Activated T-cell treated with anti-CD3 and anti-CD28 coated beads for 1 hour (primary cell): ENCODE measurements at places on chromosomes 4 and X.

DNA sequence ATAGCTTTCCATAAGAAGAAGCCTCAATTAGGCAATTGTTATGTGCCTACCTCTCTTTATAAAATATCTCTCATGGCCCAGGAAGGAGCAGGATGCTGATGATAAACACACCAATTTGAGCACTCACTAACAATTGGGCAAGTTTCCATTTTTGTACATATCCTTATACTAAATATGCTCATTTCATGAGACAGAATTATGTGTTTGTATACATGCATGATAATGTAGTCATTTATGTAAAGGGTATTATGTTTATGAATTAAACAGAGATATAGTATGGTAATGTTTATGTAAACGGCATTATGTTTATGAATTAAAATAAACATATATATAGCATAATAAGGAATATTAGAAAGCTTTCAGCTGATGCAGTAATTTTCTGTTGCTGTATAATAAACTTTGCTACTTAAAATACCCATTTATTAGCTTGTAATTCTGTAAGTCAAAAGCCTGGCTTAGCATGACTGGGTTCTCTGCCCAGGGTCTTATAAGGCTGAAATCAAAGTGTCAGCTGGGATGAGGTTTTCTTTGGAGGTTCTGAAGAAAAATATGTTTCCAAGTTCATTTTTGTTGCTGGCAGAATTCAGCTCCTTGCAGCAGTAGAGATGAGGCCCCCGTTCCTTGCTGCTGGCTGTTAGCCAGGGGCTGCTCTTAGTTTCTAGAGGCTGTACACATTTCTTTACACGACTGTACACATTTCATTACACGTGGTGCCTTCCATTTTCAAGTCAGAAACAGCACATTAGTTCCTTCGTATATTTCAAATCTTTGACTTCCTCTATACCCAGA, 89.0 kb downstream of the GLRA2 start:
- no peak for DNase-seq

DNA sequence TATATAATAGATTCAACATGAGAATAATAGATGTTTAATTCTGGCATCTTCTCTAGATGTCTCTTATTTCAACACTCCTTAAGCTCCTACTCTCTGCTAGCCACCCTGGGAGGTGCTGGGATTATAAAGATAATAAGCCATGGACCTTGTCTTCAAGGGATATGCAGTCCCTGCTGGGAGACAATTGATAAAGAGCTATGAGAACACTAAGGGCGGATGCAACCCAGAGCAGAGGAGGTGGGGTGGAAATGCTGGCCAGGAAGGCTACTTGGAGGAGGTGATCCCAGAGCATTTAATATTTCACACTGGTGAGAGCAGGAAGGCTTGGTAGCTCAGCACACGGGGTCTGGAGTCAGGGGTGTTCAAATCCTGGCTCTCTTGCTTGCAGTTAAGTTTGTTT, 18.3 kb upstream of the PGRMC2 start:
- DNase-seq = no peak

DNA sequence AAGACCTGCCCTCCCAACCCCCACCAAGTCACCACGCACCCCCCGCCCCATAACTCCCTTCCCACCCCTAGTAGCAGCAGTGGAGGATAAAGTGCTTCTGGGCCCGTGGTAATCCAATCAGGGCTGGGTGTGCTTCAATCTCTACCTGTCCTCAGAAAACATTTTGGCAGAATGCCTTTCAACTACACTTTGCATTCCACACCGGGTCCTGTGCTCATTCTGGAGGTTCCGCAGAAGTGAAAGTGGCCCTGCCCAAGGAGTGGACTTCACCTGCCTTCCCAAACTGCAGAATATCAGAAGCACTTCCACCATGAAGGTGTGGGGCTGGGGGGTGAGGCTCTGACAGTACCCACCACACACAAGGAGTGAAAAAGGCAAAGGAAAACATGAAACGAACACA, 322.3 kb downstream of the DHX15 start:
- no peak for DNase-seq

DNA sequence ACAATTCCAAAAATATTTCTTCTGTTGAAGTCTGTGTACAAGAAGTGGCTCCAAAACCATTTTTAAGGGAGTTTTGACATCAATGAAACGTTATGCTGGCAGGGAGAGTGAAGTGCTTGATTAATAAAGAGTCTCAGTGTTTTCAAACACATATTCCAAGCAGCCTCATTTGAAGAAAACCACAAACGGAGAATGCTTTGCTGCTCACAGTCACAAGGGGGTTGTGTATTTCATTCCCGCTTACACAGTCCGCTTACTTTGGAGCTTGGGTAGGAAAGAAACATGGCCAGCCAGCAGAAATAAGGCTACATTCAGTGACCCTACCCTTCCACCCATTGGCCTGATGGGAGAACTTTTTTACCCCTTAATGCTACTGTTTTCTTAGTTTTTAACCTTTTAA, 586.2 kb downstream of the RAB28 start:
- DNase-seq = no peak

- DNase-seq = no peak
Measured at GRCh38 chr4:139184129-139184528, 7.1 kb upstream of the ELF2 start.

DNA sequence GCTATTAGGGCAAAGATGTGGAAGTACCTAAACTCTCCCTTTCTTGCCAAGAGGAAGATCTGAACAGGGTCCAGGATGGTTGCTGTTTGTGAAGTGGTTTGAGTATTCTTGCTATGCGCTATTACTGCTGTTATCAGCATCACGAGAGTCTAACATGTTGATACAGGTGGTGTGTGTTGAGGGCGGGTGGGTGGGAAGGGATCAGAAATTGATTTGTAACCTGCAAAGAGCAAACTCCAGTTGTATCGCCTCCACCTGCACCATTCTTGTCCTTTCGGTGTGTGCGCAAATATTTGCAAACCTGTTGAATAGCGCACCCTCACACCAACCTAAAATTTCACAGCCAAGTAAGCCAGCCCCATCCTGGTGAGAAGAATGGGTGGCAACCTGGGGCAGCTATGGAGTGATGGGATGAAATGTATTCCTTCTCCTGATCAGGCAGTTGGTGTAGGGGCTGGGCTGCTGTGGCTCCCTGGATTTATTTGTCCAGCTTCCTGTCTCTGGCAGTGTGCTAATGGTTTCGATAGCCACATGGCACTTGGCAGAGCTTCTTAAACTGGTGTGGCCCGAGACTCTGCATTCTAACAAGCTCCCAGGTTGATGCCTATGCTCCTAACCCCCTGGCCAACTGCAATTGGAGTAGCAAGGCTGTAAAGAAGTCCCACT, 102.6 kb upstream of the SCML1 start:
- DNase-seq = no peak

- no peak for DNase-seq
Measured at GRCh38 chr4:142414366-142414990, 431.6 kb downstream of the INPP4B start.

GRCh38 chr4:84563002-84563401, 19.9 kb upstream of the CDS1 start:
- no peak for DNase-seq

GRCh38 chr4:82519072-82519471, 42.7 kb downstream of the TMEM150C start:
- no peak for DNase-seq

- no peak for DNase-seq
Measured at GRCh38 chr4:157459785-157460184, 239.3 kb downstream of the GRIA2 start.

- DNase-seq = no peak
Measured at GRCh38 chrX:22999696-23000223, at the start of gene DDX53. Gene DDX53 (plus strand): TSS chrX:22999960. CDS start chrX:23000058, 98 bp downstream.

DNA sequence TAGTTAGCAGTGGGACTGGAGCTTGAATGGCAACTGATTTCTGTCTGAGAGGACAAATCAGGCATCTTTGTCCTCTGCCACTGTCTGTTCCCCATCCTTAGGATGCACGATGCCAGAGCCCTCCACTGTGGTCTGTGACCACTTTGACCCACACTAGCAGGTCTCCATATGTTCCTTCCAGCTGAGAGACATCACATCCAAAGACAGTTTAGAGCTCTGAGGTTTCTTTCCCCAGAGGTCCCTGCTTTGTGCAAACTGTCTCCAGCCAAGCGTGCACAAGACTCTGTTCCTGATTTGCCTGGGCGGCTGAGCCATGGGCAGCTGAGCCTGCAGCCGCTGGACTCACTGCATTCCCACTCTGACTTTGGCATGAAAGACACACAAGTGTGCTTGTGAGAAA, 98.0 kb downstream of the PTTG2 start:
- DNase-seq = no peak

GRCh38 chr4:67762086-67762485, 7.9 kb upstream of the GNRHR start:
- no peak for DNase-seq

- no peak for DNase-seq
Measured at GRCh38 chrX:132983496-132983895, 25.1 kb upstream of the HS6ST2 start.

DNA sequence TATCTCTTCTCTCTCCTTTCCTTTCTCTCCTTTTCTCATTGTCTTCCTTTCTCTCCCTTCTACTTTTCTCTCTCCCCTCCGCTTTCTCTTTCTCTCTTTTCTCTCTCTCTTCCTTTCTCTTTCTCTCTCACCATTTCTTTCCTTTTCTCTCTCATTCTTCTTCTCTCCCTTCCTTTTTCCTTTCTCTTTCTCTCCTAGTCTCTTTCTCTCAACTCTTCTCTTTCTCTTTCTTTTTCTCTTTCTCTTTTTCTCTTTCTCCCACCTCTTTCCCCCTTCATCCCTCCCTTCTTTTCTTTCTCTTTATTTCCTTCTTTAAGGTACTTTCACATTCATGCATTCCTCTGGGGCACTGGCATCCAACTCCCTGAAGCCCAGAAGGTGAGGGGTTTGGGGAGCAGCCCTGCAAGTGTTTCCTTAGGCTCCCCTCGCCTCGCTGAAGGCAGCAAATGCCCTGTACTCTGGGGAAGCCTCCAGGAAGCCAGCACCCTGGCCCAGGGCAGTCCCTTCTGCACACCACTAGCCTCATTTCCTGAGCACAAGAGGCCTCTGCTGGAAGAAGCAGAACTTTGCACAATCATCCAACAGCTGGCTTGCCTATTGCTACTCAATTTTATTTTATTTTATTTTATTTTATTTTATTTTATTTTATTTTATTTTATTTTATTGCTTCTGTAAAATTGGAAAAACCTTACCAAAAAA, 124.2 kb downstream of the NFKB1 start:
- peak; percentile 45 for DNase-seq

DNA sequence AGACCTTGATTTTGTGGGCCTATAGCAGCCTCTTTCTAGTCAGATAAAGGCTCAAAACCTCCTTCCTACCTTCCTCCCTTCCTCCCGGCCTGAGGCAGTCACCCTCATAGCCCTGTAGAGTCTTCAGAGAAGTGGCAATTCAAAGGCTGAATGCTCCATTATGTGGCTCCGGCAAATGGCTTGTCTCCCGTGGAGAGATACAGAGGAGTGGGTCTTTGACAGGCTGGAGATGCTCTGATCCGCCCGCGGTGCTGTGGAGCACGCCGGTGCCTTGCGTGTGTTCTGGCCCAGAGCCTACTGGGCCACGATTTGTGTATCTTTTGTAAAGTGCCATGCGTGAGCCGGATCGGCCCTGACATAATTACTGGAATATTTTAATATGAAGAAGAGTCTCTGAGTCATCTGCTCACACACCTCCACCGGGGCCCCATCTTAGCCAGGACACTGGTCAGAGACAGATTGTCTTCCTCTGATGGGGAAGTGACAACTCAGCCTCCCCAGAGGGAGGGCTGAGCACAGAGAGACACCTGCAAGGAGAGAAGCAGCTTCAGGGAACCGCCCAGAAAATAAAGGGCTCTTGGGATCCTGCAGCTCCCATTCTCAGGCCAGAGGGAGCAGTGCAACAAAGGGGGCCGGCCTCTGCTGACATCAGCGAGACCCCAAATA, 88.7 kb downstream of the DCTD start:
- DNase-seq = no peak

GRCh38 chrX:151081016-151081415, 95.4 kb upstream of the GPR50 start:
- no peak for DNase-seq

- DNase-seq = no peak
Measured at GRCh38 chrX:151570561-151570960, 7.1 kb downstream of the PASD1 start.

DNA sequence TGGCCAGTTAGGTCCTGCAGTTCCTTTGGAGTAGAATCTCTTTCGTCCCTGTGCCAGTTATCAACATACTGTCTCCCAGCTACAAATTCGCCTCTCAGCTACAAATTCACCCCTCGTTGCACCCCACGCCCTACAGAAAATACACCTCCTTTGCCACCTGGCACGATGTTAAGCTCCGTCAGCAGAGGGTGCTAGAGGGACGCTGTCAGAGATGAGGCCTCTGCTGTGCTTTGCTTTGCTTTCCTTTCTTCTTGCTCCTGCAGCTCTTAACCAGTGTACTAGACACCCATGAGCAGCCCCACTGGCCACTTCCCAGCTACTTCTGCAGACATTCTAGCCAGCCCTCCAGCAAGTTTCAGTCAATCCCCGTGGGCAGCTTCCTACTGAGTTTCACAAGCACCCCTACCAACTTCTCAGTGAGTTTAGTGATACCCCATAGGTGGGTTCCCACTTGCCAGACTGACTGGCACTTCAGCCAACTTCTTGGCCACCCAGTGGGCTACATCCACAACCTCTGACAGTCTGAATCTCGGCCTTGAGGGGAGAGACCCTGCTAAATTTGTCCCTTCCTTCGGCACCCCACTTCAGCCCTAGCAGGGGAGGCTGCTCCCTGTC, 21.8 kb downstream of the HAUS3 start:
- DNase-seq = peak; percentile 78

DNA sequence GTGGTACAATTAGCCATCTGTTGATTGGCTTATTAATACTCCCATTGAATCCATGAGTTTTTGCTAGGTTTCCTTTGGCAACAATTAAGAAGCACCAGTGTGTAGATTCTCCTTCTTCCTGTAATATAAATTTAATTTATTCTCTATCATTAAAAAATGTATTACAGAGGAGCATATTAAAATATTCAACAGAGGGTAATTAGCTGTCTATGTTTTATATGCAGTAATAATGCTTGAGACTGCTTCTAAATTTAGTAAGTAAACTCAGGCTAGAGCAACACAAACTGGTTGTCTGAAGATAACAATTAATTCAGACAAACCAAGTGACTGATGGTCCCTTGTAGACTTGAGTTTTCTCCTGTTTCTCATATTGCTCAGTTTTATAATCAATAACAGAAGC, 192.4 kb downstream of the FAT4 start:
- DNase-seq = no peak

GRCh38 chrX:40094041-40094899, 3.5 kb downstream of the BCOR start:
- DNase-seq = no peak

GRCh38 chr4:140069066-140069465, 84.9 kb downstream of the MAML3 start:
- no peak for DNase-seq

- DNase-seq = no peak
Measured at GRCh38 chr4:151239608-151240007, 37.4 kb upstream of the PRSS48 start.

DNA sequence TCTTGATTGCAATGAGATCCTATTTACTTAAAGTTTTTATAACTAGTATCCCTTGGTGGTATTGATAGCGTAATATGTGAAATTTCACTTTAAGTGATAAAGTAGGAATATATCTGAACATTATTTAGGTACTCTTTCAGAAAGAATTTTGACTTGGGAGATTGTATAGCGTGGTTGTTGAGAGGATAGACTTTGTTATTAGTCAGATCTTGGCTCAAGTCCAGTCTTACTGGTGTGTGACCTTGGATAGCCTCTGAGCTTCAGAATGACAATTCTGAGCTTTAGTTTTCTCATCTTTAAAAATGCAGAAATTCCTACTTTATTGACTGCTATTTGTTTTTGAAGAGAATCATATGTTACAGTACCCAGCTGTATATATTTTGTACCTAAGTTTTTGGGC, 32.6 kb downstream of the DCK start:
- no peak for DNase-seq
